Activated gamma-delta T cell treated with anti-CD3 and anti-CD28 coated beads, Interleukin-2, amount 50 U/mL, for 16 hours (primary cell): ENCODE measurements at places on chromosomes 2 and 18.

DNA sequence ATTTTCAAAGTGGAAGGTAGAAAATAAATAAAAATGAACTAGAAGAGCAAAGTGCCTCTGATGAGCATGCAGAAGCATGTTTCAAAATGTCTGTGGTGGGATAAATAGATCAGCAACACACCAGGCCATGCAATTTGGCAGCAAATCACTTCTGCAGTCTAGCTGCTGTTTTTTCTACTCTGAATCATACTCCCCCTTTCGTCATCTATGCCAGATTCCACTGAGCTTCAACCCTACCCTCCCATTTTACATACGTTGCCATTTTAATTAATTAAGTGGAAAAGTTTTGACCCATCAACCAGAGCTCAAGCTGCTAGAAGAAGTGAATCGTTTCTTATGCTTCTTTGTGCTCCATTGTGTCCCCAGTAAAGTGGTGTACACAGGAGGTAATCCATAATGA, 79.3 kb downstream of the NRXN1 start:
- DNase-seq, result no peak

DNA sequence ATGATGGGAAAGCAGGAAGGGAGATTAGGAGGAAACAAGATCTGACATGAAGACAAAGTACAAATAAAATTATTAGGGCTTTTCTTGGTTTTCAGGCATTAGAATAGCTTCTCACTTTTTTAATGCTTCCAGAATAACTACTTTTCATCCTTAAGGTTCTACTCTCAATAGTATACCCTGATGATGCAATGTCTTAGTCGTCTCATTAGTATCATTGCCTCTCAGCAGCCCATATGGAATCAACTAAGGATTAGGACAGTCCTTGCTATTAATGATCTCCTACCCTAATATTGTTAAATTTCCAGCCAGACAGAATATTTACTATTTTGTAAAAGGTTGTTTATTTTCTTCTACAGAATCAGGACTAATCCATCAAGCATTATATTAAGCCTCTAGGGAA, 55.9 kb downstream of the RELCH start:
- DNase-seq, result no peak

DNA sequence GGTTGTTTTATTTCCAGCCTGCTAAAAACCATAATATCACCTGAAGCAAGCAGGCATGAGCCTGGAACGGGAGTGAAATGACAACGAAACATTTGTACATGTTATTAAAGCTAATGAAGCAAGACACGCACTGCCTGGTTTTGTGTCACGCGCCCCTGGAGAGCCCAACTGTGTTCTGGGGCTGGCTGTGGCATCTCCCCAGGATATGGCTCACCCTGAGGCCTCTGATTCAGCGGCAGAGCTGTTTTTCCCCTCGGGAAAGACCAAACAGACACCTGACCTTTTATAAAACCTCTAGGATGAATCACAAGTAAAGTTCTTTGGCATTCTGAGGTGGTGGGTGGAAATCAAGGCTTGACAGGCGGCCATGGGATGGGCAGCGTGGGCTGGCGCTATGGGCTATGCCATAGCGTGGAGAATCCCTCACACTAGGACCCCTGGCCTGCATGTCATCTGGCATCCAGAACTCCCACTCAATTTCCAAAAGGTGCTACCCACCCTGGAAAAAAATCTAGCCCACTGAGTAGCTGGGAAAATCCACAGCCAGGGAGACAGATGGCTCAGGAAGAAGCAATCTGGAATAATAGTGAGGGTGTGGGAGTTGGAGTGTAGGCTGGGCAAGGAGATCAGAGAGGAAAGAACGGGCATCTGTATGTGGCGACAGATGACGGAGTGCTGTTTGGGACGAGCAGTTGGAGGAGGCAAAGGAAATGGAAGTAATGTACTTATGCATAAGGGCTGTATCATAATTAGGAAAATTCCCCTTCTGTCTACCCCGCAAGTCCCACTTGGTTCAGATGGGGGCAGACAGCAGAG, 262.0 kb downstream of the AFF3 start:
- DNase-seq, result no peak

GRCh38 chr2:167487728-167488127, 599.4 kb downstream of the XIRP2 start:
- DNase-seq, result no peak

DNA sequence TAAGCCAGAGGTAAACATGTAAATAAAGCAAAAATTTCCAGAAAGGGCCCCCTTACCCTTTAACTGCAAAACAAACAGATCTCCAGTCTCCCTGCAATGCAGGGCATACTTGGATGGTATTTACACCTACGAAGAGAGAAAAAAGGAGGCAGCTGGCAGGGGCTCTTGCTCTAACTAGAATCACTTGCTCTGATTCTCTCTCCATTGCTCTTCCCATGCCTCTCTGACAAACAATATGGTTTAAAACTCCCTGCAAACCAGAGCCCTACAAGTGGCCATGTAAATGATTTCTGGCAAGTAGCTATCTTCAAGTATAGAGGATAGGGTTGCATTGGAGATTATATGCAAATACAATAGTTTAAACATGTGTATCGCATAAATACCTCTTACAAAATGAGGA, 35.9 kb downstream of the SF3B1 start:
- no peak for DNase-seq

DNA sequence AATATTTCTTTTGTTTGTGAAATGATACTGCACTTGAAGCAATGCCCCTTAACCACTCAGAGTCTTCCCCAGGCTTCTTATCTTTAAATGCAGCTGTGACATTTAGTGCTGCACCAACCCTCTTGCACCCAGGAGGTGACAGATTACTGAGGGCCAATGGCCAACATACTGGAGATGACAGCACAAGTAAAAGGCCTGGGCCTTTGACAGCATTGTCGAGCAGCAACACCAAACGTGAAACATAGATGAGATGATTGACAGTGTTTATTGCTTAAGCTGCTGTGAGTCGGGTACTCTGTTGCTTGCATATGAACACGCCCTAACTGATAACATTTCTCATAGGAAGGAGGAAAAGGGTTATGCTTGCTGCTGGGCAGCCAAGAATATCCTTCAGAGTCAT, 80.3 kb downstream of the THNSL2 start:
- DNase-seq, result no peak

DNA sequence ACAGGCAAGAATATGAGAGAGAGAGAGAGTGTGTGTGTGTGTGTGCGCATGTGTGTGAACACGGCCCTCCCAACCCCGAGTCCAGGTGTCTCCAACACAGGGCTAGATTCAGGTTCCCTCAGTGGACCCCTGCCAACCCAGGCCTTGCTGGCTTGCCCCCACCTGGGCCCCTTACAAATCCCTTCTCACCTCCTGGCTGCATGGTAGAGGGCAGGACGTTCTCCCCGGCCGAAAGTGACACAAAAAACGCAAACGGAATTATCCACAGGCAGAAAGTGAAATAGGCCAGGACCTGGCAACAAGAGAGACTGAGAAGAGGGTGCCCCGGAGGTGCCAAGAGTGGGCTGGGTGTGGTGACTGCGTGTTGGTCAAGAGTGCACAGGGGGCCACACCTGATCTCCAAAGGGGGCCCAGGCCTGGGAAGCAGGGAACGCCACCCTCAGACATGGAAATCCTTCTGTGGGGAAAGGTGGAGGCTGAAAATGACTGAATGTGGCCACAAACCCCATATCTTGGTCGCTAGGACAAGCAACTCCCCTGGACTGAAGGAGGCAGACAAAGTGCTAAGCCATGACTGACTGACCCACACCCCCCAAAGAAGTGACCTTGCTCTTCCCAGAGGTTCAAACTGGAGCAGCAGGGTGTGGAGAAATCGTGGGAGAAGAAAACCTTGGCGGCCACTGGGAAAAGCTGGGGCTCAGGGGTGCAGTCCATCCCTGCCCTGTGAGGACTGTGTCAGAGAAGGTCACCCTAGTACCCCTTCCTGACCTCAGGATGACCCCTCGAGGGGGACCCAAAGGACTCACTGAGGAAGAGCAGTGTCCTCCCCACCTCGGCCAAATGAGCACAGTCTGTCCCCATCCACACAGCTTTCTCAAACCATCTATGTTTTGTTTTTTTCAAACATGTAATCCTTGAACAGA, 5.7 kb downstream of the TEX261 start:
- DNase-seq, result no peak

- no peak for DNase-seq
These were observed 194.9 kb upstream of the BOD1L2 start for GRCh38 chr18:56952026-56952425.

DNA sequence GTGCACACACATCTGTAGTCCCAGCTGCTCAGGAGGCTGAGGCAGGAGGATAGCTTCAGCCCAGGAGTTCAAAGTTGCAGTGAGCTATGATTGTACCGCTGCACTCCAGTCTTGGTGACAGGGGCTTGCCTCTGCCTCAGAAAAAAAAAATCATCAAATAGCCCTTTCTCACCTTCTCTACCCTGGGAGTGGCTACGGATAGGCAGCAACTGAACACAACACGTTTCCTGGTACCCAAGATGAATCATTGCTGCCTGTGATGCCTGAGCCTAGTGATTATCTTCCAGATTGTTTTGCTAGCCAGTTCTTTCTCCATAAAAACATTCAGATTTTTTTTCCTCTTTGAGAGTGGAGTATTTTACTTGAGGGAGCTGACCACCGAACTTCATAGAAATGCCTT, 13.5 kb downstream of the INPP4A start:
- DNase-seq, result no peak

DNA sequence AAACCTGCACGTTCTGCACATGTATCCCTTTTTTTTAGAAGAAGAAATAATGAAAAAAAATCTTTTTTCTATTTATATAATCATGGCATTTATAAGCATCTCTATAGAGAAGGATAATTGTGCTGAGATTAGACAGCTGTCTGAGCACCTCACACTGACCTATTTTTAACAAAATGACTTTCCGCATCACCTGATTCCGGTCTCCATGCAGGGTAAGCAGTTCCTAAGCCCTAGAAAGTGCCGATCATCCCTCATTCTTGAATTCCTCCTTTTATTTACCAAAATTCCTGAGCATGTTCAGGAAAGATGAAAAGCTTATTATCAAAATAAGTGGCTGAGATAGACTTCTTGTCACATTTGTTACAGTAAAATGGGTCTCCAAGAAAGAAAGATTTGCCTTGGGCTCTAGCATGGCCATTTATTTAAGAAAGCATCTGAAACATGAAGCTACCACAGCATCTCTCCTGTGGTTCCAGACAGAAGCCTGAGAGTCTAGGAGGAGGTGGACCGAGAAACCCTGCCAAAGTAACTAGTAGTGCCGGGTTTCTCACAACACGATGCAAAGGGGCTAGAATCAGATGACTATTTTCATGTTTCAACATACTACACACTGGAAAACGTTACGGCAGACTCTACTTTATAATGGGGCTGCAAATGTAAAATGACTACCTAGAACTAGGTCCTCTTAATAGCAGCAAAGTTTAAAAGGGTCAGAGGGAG, 670 bp downstream of the GKN1 start:
- DNase-seq, result no peak

GRCh38 chr2:44056947-44057346, 61.2 kb upstream of the LRPPRC start:
- DNase-seq, result no peak

- no peak for DNase-seq
These were observed 298.3 kb downstream of the TDRD15 start for GRCh38 chr2:21422050-21422449.

DNA sequence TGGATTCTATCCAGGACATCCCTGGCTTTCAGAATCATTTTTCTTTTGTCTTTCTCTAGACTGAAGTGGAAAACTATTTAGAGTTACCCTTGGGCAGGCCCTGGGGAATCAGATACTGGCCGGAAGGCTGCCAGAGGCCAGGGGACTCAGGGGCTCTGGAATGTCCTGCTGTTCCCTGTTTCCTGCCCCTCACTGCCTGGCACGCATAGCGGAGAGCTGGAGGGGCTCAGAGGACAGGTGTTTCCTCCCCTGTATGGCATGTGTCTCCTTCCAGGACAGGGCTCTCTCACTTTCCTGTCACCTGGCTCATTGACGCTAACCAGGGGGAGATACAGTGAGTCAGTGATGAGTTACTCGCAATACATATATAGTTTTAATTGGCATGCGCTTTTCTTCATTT, 38.8 kb downstream of the DYSF start:
- DNase-seq, result no peak

DNA sequence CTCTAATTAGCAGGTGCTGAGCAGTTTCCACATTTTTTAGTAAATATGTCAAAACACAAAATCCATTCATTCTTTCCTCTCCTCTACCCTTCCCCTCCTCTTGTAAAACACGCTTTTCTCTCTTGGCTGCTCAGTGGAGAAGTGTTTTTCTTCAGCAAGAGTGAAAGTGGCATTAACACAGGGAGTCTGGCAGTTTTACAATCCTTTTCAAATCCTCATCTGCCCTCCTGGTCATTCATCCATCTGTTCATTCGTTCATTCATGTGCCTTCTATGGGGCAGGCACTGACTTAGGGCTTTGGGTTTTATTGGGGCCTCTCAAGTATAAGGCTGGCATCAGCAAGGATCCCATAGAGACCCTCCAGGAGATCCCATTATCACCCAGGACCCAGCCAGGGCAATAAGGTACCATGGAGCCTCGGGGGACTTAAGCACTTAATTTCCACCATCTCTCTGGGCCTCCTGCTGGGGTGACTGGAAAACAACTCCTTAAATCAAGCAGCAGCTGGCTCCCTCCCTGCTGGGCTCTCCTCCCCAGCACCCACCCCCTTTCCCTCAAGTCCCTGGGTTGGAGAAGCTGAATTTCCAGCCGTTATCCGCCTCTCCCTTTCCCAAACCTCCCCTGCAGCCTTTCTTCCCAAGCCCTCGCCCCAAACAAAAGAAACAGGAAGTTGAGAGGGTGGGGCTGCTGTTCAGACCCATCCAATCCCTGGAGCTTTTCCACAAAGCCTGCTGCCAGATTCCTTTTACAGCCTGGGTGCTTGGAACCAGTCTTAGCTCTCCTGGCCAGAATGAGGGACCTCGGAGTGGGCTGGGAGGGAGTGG, 32.6 kb downstream of the MARCHF4 start:
- DNase-seq, result no peak

DNA sequence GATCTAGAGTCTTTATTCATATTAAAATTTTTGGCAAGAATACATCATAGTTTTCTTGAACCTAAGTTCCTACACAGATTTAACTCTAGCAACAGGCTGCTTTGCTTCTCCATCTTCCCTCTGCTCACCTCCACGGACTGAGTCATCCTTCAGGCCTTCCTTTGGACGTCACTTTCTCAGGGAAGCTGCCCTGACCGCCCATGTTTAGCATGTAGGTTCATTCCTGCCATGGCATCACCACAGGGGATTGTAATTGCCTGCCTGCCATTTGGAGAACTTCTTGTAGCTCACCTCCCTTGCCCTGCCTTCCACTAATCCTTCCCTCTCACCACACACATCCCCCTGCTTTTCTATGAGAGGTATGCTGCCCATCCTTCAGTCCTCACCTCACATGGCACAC, 43.9 kb upstream of the B3GNT2 start:
- no peak for DNase-seq

DNA sequence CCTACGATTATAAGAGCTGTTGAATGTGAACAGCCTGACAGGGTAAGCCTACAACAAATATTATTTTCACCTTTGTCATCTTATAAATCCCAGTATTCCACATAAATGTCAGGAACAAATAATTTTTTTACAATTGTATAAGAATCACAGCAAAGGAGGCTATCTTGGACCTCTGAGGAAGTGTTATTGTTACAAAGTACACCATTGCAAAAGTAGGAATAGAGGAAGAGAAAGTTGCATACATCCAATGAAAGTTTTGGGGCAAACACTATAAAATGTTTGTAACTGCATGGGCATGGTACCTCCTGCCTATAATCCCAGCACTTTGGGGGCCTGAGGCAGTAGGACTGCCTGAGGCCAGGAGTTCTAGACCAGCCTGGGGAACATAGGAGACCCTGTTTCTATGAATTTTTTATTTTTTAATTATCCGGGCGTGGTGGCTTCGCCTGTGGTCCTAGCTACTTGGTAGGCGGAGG, 715 bp upstream of the MEMO1 start:
- DNase-seq, result no peak

GRCh38 chr2:218716070-218716469, 5.4 kb downstream of the TTLL4 start:
- no peak for DNase-seq
